ENCODE measurements at places on chromosomes 11 and 22.
A peak's percentile ranks its signal among the peaks of the same experiment; 100 is the strongest.

DNA sequence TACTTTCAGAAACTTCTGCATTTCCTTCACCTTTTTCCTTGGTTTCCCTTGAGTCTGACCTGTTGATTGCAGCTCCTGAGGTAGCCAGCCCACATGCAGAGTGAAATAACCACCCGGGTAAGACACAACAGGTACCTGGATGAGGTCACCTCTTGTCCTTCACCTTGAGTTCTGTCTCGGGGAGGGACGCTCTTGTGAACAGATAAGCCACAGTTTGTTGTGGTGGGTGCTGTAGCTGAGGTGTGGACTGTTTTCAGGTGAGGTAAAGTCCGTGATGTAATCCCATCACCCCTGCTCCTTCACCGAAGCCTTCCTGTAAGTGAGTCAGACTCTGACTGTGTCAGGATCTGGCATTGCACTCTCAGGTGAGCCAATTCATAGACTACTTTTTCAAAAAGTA is 183.1 kb downstream of the NAV2 start:
- no peak for DNase-seq

DNA sequence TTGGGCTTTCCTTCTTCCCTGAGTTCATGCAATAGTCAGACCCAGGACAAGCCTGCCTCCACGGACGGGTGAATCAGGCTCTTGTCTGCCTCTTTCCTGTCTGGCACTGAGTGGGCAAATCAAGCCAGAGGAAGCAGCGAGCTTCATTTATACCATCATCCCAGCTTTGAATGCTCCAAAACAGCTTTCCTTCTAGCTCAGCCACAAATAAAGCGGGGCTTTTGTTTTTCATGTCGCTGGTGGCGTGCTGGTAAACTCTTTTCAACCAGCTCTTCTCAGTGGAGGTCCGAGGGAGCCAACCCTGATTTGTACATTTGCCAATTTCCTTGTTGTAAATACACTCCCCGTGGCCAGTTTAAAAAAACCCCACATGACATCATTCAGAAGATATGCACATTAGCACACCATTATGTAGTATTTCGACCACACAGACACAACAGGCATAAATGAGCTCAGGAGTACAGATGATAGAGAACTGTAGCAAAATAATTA is 8.6 kb downstream of the C11orf91 start:
- DNase-seq: no peak

DNA sequence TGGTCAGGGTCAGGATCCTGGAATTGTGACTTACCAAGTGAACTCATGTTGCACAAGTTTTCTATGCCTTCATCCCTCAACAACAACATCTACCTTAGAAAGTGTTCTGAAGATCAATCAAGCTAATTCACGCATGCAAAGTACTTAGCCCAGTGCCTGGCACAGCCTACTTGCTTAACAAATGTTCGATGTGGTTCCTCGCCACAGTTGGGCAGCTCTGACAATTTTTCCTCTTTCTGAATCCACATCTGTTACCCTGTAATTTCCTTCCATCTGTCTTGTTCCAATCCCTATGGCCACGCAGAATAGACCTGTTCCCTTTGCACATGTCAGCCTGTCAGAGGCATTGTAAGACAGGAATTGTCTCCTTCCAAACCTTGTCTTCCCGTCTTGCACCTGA is 1415.2 kb downstream of the TBC1D22A start:
- DNase-seq: no peak

GRCh38 chr22:36860821-36861659 is at the start of gene NCF4:
Gene NCF4, plus strand, starts transcription at chr22:36861006. Its CDS starts 166 bp downstream, at chr22:36861172.
- peak; percentile 67 for DNase-seq

- no peak for DNase-seq
Measured at GRCh38 chr22:17130199-17130598, 9.0 kb upstream of the TMEM121B start.

GRCh38 chr11:132158091-132158490 is 787.7 kb downstream of the NTM start:
- no peak for DNase-seq

- DNase-seq: no peak
Measured at GRCh38 chr11:126413843-126414405, 58.4 kb downstream of the ST3GAL4 start.

DNA sequence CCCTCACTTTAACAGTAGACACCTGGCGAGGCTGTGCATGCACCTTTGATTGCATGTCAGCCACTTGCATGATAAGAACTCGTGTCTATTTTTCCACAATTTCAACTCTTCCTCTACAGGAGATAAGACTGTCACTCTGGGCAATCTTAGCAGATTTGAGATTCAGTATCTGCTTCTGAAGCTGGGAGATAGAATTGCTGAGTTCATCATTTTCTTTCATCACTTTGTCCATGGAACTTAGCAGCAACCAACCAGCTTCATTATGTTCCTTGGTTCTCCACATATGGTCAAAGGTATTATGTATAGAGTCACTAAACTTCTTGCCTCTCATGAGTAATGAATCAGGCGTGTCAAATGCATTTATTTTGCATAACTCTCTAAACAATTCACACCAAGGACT is 17.1 kb downstream of the MTNR1B start:
- no peak for DNase-seq

DNA sequence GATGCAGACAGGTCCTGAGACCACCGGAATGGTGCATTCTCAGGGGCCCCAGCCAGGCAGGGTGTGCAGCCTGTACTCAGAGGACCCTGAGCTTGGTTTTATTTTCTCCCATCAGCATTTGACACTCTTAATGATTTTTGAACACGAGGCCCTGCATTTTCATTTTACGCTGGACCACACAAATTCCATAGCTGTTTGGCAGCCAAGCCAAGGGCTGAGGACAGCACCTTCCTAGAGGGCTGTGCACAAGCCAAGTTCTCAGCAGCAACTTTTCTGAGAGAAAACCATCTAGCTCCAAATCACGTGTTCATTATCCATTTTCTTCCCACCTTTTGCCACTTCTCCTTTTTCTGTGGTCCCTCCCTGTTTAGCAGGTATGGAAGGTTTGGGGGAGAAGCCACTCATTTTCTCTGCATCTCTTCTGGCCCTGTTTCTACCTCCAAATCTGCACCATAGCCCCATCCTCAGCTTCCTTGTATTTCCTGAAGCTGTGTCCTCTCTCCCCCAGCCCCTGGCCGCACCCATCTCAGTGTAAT is 60.4 kb downstream of the TRAF6 start:
- no peak for DNase-seq

DNA sequence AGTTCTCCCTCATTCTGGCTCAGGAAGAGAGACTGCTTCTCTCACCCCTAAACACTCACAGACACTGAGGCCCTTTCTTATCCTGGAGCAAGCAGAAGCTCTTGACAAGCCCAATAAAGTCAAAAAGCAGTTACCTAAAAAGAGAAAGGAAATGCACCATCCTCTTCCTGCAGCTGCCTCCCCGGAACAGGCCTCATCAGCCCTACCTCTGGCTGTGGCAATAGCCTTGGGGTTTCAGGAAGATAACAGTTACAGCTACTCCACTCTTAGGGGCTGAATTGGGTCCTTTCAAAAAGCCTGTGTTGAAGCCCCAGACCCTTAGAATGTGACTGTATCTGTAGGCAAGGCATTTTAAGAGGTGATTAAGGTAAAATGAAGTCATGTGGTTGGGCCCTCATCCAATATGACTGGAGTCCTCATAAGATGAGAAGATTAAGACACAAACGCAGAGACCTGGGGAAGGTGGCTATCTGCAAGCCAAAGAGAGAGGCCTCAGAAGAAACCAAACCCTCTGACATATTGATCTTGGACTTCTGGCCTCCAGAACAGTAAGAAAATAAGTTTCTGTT is 3.5 kb upstream of the LGALS12 start:
- DNase-seq: no peak

DNA sequence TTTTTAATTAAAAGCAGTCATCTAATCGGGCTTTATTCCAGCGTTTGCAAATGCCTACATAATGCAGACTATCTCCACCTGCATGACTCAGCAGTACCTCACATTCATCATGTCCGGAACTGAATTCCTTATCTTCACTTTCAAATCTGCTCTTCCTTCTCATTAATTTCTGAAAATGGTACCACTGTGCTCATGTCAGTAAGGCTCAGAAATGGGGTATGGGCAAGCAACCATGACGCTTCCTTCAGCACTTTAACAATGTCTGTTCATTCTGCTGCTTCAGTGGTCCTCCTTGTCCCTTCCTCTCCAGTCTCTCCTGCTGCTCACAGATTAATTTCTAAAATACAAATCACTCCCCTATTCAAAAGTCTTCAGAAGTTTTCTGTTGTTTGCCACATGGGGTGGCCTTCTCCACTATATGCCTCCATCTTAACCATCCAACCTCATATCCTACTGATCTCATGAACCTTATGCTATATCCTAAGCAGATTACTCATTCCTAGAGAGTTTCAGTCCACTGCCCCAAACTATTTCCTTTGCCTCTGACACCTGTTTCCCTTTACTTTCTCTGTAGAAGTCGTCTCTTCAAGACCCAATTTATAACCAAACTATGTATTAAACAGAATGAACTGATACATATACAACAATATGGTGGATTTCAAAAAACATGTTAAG is 7.0 kb downstream of the GTF2H1 start:
- no peak for DNase-seq

GRCh38 chr22:27063841-27064240 is 406.5 kb downstream of the MIAT start:
- no peak for DNase-seq

DNA sequence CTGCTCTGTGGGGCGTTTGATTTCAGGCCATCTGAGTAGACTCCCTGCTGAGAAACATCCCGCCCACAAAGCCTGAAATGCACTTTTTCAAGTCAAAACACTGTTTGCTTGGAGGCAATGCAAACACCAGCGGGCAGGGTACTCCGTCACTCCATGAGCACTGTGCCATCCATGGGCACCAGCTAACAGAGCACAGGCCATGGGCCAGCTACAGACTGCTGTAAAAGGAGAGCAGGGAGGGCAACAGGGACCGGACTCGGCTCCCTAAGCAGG is 16.6 kb upstream of the EFCAB6 start:
- DNase-seq: no peak

- DNase-seq: no peak
Measured at GRCh38 chr11:117395476-117395875, 67.8 kb downstream of the CEP164 start.

DNA sequence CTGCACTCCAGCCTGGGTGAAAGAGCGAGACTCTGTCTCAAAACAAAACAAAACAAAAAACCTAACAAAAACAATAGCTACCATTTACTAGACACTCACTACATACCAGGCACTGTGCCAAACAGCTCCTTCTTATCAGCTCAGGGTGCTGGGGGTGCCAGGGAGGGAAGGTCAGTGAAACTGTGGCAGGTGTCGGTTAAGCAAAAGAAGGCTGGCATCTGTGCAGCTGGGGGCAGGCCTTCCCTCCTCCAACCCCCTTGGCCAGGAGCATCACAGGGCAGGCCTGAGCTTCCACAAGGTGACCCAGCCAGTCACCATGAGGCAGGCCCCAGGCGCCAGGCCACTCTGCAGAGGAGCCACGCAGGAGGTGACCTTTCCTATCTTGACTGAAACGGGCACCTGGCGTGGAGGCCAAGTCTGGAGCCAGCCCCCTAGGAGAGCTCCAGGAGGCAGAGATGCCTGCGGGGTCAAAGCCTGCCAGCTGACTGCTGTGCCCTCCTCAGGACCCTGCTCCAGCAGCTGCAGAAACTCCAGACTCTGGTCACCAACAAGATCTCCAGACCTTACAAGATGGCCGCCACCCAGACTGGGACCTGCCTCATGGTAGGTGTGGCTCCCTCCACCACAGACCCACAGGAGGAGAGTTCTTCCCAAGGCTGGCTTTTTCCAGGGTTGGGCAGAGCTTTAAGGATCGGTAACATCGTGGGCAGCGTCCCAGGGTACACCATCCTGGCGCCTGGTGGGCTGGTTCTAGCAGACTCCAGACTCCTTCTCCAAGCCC is 31.3 kb upstream of the DGKZ start:
- no peak for DNase-seq

- no peak for DNase-seq
Measured at GRCh38 chr11:108453207-108453835, 14.0 kb downstream of the C11orf65 start.

GRCh38 chr22:28477556-28477955 is 202.1 kb downstream of the TTC28 start:
- DNase-seq: no peak

DNA sequence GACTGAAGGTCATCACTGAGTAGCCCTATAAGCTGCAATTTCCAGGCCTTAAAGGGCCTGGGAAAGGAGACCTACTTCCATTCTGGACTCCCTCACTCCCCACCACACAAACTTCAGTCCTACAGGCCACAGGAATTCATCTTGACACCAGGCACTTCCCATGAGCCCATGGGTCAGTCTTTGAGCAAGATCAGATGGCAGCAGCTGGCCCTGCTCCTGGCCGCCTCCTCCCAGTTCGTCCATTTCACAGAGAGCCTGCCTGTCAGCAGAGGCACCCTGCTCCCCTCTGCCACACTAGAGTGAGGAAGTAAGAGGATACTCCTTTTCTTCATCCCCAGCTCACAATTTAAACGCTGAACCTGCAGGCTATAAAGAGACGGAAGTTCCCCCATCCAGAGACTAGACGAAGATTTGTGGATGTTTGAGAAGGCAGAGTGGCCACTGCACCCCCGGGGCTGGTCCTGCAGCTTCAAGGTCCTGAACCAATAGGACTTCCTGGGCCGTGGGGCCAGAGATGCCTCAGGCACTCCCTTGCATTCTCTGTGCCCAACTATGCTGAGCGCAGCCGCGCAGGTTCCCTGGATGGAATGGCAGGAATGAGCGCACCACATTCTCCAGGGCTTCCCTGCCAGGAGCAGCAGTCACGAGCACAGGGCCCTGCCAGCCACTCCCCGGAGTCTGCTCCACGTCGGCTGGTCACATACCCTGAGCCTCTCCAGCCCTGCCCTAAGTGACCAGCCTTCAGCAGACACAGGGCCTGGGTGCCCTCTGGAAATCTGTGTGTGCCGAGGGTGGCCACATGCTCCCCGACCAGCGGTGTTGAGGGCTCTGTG is 33.5 kb upstream of the BID start:
- DNase-seq: no peak

DNA sequence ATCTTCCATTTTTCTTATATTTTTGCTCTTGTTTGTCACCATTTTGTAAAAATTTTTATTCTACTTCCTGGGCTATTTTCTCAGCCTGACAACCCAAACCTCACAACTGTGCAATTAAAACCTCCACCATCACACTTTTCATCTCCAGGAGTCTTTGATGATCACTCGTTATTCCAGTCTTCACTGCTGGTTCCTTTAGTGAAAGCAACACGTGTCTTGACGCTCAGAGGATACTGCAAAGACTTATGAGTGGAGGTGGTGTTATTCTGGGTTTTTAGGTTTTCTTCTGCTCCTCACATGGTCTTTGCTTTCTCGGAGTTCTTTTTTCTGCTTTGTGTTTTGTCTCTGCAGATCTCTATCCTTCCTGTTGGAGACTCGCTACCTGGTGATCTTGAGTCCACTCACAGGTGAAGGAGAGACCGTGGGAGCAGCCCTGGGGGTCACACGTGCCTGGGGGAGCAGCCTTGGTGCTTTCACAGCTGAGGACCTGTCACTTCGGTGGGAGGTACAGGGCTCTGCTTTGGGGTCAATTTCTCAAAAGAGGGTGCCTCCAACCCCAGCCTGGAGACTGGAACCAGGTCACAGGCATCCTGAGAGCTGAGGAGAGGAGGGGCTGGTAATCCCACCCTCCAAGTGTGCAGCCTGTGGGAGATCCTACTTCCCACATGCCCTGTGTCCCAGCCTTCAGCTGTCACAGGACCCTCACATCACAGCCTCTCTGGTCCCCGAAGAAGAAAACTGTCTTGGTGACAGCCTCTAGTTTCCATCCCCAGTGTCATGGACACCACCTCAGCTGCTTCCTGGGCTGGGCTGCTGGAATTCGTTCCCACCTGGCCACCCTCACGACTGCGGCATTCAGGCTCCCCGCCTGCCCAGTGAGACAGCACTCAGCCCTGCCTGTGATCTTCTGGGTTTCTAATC is 11.0 kb downstream of the SULT4A1 start:
- DNase-seq: no peak

- no peak for DNase-seq
Measured at GRCh38 chr11:117649296-117650055, 147.5 kb downstream of the DSCAML1 start.

Measured in bone marrow (tissue), 2 donors.